ENCODE measurements at places on chromosomes 5 and 9.

DNA sequence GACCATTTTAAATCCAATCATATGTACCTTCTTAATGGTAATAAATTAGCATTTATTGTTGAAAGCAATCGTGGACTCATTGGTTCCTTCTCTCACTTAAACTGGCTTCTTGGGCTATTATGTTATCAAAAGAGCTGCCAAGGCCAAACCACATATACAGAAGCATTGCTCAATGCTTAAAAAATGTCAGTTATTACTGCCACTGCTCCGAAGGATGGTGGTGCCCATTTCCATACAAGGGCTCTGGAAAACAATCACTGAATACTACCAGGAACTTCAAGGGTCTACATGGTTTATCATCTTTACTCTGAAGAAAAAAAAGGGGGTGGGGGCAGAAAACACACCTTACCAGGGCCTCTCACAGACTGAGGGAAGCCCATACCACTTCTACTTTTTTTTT lies 104.3 kb downstream of the GNAQ start:
- DNase-seq = no peak

DNA sequence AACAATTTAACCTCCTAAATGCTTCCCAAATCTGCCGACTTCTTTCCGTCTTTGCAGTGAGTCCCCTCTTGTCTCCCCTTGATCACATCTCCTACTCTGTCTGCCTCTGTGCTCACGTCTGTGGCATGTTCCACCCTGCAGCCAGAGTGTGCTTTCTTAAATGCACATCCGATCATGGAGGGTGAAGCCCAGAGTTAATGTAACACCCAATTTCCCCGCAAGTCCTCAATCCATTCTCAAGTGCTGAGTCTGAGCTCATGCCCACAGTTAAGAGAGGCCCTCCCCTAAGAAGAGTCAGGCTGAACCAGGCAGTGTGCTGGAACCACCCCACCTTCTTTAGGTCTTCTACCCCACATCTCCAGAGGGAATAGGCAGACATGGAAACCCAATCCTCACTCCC lies 164.8 kb downstream of the EPB41L4A start:
- no peak for DNase-seq

DNA sequence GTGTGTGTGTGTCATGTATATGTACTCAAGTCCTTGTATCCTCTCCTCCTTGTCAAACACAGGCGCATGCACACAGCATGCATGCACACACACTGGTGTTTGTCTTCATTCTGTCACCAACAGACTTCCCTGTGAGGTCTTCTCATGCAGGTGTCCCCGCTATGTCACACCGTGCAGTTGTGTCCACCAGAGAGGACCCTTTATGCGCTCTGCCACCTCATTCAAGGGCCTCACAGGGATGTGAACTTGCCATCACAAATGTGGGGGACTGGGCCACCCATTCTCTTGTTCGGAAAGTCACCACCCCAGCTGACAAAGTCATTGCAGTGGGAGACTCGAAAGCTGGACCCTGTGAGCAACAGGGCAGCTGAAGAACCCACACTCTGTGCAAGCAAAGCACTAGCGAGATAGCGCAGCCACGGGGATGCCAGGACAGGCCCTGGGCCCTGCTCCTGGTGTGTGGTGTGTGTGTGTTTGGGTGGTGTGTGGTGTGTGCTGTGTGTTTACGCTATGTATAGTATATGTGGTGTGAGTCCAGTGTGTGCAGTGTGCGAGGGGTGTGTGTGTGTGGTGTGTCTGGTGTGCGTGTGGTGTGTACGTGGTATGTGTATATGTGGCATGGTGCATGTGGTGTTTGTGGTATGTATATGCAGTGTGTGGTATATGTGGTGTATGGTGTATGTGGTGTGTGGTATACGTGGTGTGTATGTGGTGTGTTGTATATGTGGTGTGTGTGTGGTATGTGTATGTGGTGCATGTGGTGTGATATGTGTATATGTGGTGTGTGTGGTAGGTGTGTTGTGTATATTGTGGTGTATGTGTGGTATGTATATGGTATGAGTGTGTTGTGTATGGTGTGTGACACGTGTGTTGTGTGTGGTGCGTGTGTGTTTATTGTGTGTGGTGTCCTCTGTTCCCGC lies 30.9 kb upstream of the NXNL2 start:
- DNase-seq = no peak

DNA sequence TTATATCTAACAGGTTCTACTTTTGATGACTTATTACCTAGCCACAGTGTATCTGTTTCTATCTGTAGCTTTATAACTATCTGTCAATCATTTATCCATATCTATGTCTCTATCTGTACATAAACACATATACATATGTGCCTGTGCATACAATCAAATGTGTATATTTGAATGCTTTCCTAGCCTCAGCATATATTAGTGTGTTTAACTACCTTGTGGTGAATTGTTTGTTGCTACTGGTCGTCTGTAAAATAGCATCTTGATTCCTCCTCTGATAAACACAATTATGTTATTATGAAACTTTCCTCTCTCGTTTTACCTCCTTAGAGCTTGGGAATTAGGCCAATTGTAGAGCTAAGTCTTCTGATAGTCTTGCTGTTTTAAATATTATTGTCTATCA lies 44.4 kb downstream of the PARP8 start:
- DNase-seq = no peak

- DNase-seq = no peak
Measured at GRCh38 chr5:134113363-134113889, 1.1 kb upstream of the TCF7 start.

DNA sequence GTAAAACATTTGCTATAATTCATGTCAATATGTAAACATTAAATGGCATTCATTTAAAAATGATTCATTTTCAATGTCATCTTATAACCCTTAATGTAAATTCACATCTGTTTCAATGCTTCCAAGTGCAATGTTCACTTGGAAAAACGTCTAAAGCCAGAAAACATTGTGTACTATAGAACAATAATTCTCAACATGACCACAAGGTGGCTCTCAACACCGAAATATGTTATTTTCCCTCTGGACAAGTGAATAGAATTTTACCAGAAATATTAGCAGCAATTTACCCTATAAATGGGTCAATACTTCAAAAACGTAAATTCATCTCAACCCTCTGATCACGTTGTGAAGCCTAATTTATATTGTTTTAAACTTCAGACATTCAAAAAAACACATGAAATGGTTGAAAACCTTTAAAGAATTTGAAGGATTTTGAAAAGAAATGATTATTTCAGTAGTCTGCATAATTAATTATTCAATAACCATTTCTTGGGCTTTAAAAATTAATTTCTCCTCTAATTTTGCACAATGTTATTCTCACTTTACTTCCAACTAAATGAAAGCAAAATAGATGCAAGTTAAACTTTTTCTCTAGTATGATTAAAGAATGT lies 11.0 kb downstream of the CDH10 start:
- DNase-seq = no peak

DNA sequence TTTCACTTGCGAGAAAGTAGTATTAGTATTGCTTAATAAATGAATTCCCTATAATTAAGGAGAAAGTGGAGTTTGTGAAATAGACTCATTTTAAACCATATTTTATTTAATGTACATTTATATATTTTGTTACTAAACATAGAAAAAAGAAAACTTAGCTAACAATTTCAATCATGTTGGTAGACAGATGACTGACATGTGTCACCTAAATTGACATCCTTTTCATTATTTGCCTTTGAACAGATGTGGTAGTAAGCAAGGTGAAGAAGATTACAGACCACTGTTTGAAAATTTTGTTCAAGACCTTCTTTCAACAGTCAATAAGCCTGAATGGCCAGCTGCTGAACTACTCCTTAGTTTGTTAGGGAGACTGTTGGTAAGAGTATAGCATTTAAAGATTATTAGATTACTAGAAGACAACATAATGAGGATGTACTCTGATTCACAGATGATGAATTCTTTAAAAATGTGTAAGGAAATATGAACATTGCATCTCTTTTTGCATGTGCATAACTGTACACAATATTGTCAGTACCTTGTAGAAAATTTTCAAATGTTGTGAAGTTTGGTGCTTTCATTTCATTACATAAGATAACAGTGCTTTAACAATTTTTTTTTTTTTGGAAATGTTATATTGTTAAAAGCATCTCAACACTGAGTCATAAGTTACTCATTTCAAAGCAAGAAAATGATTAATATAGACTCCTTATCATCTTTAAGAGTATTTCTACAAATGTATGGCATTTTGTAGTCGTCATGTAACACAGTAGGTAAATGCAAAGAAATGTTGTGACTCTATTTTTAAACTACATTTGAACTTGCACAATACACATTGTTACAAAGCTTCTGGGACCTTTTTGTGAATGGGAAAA lies 139.5 kb downstream of the NIPBL start:
- DNase-seq = no peak

- no peak for DNase-seq
Measured at GRCh38 chr5:80963521-80963895, 3.3 kb downstream of the RASGRF2 start.

DNA sequence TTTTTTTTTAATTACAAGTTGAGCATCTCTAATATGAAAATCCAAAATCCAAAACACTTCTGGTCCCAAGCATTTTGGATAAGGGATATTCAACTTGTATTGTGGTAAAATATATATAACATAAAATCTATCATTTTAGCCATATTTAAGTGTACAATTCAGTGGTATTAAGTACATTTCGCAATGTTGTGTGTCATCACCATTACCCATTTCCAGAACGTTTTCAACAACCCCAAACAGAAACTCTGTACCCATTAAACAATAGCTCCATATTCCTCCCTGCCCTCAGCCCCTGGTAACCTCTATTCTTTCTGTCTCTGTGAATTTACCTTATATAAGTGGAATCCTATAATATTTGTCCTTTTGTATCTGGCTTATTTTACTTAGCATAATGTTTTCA lies 24.9 kb downstream of the TICAM2 start:
- no peak for DNase-seq

DNA sequence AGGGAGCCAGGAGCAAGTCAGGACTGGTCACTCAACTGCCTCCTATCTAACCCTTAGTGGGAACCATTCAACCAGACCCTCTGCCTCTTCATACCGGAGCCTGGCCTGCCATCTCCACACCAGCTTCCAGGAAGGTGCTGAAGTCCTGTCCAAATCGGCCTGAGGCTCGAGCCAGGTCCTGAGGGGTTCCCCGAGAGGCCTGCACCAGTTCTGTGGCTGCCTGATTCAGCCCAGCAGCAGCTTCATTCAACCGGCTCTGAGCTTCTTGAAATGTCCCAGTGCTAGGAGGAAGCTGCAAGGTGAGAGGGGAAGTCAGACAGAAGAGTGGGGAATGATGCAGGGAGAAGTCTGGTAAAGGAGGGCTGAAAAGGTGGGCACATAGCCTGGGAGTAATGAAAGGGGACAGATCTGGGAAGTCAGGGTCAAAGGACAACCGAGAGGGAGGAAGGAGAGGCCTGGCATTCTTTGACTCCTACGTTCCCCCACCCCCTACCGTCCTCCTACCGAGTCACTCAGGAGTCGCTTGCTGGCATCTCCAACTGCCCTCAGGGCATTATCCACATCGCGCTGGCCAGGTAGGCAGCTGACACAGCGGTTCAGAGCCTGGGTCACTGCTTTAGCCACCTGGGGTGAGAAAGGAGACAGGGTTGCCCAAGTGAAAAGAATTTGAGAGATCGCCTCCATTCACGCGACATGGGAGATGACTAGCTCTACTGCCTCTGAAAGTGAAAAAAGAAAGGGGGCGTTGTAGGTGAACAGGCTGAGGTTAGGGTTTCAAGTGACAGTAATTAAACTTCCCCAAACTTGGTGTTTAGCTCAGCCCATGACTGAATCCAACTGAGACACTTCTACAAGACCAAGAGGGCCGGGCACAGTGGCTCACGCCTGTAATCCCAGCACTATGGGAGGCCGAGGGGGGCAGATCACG lies 20.2 kb downstream of the TLN1 start:
- no peak for DNase-seq

- no peak for DNase-seq
Measured at GRCh38 chr5:138610918-138611677, 35.9 kb upstream of the HSPA9 start.

GRCh38 chr9:92749071-92749933 lies 15.3 kb downstream of the BICD2 start:
- DNase-seq = no peak

DNA sequence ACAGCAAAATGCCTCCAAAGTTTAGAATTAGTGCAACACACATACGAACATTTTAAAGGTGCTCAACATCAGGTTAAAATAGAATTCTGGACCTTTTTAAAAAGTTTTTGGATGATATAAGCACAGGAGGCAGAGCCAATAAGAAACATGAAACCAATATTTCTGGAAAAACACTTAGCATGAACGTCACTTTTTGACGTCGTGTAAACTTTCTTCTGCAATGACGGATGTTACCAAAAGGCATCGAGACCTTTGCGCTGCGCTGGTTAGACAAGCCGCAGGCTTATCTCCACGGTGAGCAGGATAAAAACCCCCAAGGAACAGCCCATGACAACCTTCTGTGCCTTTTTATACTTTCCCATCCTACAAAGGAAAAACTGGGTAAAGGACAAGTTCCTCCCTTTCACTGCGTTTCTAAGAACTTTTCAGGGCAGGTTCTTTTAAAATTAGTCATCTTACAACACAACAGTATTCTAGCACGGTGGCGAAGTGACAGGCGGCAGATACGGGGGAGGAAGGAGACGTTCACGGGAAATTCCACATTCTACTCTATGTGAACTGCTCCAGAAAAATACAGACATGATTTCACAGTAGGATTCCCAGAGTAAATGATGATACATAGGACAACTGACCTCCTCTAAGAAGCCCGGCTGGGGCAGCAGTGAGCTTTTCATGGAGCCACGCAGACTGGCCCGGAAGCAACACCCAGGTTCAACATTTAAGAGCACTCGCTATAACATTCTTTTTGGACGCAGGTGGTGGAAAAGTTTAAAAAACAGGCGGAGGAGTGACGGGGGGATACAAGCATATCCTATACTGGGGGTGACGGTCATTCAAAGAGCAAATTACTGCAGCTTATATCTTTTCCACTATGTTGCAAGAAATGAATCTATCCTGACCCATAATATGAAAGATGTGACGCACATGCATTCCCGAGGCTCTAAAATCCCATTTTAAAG lies 52.4 kb downstream of the USP20 start:
- DNase-seq = peak; percentile 88

DNA sequence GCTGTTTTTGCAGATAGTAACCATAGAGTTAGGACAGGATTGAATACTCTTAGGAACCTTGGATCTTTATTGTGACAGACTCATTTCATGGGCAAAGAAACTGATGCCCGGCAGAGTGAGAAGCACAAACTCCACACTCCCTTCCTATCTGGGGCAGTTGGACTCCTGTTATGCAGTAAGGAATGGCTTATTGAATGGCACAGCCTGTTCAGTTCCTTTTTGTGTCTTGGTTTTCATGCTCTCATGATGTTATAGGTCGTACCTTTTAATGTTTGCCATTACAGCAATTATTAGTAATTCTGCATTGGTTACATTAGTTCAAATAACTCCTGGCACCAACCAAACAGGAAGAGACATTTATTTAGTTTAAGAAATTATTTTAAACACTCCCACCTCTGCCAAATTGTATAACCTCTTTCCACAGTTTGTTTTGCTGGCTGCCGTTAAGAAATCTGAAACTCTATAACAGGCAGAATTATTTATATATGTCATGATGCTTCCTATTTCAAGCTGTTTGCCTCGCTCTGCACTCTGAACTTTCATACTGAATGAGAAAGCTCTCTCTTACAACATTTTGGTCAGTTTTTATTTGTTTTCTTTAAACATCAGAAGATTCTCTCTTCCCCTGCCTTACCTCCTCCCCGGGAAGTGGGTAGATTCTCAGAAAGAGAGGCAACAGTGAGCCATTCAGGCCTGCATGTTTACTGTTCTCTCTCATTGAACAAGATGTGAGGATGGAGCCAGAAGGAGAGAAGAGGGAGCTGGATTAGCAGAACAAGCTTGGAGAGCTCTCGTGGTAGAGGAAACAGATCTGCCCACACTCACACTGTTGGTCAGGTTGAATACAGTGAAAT lies 144.4 kb downstream of the ARHGEF28 start:
- DNase-seq = no peak

All from CD4-positive, alpha-beta T cell treated with Interferon alpha-2 for 1 hour (primary cell).